Activated CD4-positive, alpha-beta T cell treated with anti-CD3 and anti-CD28 coated beads, Interleukin-2, amount 50 U/mL, for 24 hours (primary cell): ENCODE measurements at places on chromosomes 12 and 14.

DNA sequence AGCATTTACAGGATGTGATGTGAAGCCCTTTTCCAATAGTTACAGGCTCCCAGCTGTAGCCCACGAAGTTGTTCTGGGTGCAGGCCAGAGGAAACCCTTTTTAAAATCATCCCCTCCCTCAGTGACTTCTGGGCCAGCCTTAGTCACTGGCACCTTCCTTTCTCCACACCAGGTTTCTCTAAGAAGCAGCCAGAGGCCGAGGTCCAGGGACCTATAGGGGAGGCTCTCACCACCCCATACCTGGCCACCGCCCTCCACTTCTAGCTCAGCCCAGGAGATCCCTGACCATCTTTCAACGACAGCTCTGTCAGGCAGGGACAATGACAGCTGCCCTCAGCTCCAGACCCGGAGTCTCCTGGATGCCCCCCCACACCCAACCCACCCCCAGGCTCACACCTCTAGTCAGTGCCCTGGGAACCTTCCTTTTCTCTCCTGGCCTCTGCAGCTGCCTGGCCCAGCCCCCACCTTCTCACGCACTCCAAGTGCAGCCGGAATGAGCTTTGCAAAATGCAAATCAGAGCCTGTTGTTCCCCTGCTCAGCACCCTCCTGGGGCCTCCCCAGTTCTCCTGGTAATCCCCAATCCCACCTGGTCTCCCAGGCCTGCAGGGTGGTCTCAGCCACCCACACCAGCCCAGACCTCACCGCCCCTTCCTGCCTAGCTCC, 46.7 kb downstream of the TESC start:
- no peak for DNase-seq

GRCh38 chr14:95319312-95320077, at the start of gene CLMN:
Gene CLMN (minus strand): TSS chr14:95319908. CDS start chr14:95319792, 116 bp downstream.
- DNase-seq = no peak

- DNase-seq = no peak
These were observed 3.7 kb upstream of the CISTR start for GRCh38 chr12:53755451-53755891.

DNA sequence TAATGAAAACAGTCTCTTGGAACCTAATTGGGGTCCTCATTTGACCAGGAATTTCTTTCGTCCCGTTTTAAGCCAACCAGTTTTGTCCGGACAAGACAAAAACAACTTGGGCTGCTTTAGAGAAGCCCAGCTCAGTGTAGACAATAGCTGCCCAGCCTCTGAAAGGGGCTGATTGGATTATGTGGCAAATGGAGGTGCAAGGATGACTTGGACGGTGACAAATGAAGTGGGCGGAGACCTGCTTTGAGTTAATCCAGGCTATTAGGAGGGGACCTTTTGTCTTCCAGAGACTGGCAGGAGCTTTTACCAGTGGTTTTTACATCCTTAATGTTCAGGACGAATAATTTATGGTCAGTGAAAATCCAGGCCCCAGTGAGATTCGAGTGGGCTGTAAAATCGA, 4.8 kb downstream of the MEG3 start:
- DNase-seq = no peak

DNA sequence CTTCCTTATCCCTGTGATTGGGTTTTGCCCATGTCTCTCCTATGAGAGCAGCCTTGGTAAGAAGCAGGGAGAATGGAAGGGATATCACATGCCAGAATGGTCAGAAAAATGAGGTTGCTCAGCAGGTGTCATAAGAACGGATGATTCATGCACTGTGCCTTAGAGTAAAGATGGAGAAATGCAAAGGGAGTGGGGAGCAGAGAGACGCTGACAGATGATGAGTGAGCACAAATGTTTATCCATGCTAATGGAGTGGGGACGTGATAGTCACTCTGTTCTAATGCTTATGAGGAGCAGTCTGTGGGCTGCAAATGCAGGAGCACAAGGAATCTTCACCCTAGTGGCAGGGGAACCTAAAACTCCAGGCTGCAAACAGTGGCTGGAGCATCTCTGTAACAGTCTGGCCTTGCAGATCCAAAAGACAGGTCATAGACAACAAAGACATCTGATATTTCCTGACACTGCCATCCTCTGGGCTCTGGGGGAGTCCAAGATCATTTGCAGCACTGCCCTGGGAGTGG, 243.2 kb downstream of the CACNA1C start:
- DNase-seq = no peak

GRCh38 chr12:89544022-89544421, 18.2 kb upstream of the POC1B start:
- no peak for DNase-seq

GRCh38 chr14:69986336-69986735, 107.1 kb downstream of the SMOC1 start:
- no peak for DNase-seq

- DNase-seq = no peak
These were observed 74.4 kb downstream of the PAPLN start for GRCh38 chr14:73311708-73312030.

- DNase-seq = peak; percentile 75
These were observed 1.7 kb upstream of the CCND2 start for GRCh38 chr12:4271717-4272423.

GRCh38 chr14:72535485-72535884, 358.4 kb downstream of the DPF3 start:
- no peak for DNase-seq

- no peak for DNase-seq
These were observed 6.5 kb upstream of the ATG101 start for GRCh38 chr12:52063082-52063924.

DNA sequence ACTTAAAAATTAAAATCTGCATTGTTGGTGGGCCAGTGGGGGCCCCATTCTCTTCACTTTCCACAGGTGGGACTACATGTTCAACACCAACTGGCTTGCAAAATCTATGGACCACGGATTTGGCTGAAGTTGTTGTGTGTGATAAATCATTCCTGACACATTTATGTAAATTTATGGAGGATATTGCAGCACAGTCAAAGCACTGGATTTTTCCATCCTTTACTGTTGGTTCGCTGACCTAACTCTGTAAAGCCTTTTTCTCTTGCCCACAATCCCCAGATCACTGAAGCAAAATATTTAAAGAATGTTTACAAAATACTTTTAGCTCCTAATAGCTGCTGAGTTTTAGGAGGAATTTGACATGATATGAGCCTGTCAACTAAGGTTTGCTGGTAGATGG, 219.7 kb upstream of the PRICKLE1 start:
- DNase-seq = no peak

DNA sequence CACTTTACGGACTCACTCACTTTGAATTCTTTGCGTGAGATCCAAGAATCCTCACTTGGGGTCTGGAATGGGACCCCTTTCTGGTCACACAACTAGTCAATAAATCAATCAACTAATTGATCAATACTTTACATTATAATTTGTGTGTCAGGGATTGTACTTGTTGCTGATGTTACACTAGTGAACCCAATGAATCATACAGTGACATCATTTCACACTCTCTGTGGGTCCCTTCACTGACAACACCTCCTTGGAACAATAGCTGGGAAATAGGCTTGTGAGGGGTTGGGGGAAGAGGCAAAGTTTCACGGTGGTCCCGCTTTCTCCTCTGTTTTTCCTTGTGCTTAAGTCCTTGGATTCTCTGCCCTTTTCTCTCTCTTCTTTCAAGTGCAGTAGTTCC, 35.0 kb downstream of the TPH2 start:
- DNase-seq = no peak

- peak; percentile 53 for DNase-seq
These were observed 1.7 kb upstream of the DUSP6 start for GRCh38 chr12:89353823-89354611.

- DNase-seq = no peak
These were observed 709.0 kb upstream of the FOXG1 start for GRCh38 chr14:28057359-28058296.

GRCh38 chr12:96617178-96617577, 127.8 kb downstream of the CFAP54 start:
- no peak for DNase-seq

DNA sequence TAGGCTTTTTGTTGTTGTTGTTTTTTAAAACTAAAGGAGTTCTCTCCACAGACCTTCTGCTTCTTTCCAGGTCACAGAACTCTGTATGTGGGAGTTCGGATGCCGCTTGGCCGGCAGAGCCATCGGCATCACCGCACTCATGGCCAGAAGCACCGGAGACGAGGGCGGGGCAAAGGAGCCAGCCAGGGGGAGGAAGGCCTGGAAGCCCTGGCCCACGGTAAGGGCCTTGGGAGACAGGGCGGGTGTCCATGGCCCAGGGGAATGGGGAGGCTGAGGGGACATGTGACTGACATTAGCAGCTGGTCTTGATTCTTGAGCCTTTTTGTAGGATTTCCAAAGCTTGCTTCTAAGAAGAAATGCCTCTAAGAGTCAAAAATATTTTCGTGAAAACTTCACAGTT, 26.2 kb downstream of the SLC4A8 start:
- no peak for DNase-seq

DNA sequence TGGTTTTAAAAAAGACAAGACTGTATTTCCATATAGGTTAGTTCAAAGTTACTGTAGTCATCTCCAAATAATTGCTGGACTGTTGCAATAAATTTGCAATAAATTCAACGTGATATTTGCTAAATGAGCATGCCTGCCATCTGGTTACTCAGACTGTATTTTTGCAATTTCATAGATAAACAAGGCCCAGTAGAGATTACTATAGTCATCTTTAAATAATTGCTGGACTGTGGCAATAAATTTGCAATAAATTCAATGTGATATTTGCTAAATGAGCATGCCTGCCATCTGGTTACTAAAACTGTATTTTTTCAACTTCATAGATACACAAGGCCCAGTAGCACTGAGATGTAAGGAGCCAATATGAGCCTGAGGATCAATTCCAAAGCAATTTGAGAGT, 5.6 kb downstream of the NTN4 start:
- no peak for DNase-seq

GRCh38 chr14:75520852-75521251, 1.4 kb upstream of the BATF start:
- DNase-seq = no peak

DNA sequence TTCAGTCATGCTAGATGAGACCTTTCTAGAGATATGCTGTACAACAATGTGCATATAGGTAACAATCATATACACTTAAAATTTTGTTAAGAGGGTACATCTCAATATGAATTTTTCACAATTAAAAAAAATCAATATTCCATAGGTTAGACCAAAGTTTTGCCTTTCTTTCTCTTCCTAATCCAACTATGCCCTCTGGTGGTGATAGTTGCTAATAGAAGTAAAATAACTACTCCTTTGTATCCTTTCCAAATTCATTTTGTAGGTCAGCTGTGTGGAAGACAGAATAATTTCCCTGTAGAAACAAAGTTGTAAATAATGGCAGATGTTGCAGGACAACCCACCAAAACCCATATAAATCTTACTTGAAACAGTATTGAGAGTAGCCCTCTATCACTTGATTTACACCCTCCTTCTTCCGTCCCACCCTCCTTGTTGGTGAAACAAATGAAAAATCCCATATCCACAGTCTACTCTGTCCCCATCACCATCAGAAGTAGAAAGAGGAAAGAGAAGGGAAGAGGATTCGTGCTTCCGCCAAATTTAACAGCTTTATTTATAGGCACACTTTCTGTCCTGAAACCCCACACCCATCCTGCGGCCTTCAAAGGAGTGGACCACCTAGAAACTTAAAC, 34.2 kb upstream of the KICS2 start:
- DNase-seq = no peak

GRCh38 chr14:26917086-26917485, 319.3 kb upstream of the NOVA1 start:
- DNase-seq = no peak

DNA sequence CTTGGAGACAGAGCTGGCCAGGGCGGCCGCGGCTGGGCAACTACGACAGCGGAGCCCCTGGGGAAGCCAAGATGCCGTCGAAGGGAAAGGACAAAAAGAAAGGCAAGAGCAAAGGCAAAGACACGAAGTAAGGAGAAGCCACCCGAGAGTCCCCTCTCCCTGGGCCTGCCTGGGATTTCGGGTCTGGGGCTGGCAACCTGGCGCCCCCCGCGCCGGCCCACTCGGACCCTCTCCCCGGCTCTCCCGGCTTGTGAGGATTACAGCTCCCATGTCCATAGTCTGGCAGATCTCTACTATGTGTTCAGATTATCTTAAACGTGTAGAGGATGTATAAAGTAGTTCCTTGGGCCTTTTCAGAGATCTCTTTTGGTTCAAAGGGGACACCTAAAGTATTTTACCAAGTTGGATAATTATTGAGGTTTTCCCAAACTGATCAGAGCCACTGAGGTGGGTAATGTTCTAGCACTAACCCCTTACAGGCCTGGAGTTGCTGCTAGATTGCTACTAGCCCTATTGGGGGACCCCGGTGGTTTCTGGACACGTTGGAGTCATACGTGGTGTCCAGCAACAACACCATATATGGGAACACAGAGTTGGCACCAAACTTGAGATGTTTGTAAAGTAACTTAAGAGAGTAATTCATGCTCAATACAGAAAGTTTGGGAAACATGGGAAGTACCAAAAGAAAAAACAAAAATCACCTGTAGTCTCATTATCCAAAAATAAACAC, 424 bp downstream of the BBOF1 start:
- no peak for DNase-seq

DNA sequence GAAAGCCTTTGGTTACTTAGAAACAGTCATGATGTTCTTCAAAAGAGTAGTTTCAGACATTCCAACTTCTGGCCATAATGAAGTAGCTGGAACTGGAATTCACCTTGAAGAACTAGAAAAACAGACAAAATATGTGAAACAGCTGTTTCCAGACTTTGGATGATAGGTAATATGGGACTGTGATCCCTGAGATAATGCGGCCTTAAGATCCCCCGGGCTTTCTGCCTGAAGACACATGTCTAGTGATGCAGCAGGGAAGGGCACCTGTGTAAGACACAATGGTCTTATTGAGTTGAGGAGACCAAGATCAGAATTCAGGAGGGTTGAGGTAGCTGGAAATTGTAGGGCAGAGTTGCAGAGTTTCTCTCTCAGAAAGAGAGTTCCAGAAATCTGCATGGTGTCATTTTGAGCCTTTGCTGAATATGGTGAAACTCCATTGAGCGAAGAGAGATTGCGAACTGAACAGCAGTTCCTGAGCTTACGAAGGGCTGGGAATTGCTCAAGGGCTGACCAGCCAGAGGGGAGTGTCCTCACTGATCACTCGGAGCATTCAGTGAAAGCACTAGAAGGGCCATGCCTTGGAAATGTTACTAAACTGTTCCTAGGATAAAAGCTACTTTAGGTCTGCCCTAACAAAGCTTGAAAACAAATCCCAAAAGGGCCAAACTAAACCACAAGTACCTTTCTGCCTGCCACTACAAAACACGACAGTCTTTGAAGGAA, 41.7 kb upstream of the FRS2 start:
- DNase-seq = no peak

- no peak for DNase-seq
These were observed 8.5 kb downstream of the FKBP3 start for GRCh38 chr14:45125754-45126153.

GRCh38 chr14:74476107-74476506, 17.0 kb downstream of the NPC2 start:
- DNase-seq = no peak

DNA sequence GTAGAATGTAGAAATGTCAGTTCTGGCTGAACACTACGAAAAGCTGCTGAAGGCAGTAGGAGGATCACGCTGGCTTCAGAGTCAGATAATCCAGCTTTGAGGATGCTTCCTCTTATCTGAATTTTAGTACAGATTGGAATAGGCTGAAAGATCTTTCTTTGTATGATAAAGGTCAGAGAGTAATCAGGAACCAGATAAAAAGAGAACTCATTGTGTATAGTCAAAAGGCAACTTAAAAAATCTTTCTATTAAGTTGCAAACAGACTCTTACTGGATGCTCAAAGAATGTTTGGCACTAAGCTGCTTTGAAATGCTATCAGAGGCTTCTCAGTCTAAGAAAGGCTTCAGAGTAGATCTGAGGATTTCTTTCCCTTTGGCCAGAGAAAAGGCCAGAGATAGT, 21.8 kb upstream of the TRHDE start:
- no peak for DNase-seq
